HAP-1 (cell line): ENCODE measurements at places on chromosomes 1 and 21.

DNA sequence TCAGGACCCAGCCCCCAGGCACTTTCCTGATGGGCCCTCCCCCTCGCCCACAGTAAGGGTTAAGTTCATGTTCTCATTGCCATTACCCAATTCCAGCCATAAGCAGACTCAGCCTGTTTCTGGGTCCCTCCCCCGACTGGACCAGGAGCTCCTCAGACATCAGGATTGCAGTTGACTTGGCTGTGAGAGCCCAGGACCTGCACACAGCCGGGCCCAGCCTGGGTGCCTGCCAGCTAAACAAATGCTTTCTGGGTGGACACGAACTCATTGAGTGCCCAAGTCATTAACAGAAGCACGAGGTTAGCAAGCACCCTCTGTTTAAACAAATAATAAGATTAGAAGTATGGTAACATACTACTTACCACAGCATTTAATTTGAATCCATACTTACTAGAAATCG, 147.9 kb upstream of the POU3F1 start:
- DNase-seq: no peak

DNA sequence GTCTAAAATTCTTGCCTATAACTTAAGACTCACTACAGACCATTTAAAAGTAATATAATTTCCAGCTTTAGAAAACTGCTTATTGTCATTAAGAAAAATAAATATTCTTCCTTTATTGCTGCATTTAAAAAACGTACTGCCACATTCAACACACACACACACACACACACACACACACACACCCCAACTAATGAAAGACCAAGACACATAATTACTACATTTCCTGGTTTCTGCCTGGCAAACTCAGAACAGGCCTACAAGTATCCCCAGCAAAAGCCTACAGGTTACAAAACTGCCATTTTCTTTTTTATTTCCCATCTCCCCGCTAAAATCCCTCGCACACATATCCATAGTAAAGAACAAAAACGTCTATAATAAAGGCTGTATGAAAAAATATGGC, 1.5 kb downstream of the DENND2C start:
- no peak for DNase-seq

DNA sequence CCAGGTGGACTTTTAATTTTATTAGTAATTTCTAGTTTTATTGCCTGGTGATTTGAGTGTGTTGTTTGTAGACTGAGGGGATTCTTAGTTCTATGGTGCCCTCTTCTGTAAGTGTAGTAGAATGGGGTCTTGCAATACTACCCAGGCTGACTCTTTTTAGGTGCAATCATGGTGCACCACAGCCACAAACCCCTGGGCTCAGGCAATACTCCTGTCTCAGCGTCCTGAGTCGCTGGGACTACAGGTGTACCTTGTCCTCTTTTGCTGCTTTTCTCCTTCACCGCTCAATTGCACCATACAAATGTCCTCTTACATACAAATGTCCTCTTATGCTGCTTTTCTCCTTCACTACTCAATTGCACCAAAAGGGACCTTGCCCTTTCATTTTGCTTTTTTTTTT, 43.1 kb downstream of the SCP2 start:
- DNase-seq: no peak

GRCh38 chr1:24575905-24576587, 20.2 kb downstream of the NCMAP start:
- no peak for DNase-seq

- DNase-seq: peak; percentile 52
These were observed 1.1 kb downstream of the ADGRL2 start for GRCh38 chr1:81801651-81802456.

DNA sequence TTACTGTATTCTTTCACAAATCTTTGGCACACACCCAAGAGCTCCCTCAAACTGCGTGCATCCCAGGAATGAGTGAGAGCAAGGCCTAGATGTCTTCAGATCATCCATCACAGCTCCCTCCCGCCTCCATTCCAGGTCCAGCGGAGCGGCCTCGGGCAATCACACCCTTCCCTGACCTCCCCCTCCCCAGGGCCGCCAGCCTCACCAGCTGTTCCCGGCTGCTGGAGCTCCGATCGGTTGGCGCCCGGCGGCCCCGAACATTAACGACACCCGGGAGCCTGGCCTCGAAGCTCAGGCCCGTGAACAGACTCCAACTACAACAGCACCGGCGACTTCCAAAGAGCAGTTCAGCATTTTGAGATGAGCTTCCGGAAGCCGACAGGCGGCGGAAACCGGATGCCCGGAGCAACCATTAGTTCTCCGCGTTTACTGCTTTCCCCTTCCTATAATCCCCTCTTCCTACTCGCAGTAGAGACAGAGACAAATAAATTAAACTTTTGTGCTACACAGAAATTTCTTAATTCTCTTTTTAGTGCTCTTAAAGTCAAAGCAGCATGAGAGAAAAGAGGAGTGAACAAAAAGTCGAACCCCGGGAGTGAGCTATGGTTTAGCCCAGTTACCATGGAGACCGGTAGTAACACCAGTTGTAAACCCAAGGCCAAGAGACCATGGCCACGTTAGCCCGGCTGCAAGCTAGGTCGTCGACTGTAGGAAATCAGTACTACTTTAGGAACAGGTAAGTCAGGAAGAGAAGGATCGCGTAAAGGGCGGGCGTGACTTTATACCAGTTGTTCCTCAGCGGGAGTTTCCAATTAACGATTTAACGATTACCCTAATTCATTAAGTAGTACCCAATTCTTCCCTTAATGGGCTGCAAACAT, at the start of the genes GPATCH2 and SPATA17:
Gene GPATCH2, minus strand, starts transcription at position 380 of the 881 bp plus-strand sequence. Its CDS starts 119 bp downstream, at position 261.
Gene SPATA17, plus strand, starts transcription at position 634 of the 881 bp plus-strand sequence. Its CDS starts 35 bp downstream, at position 669.
- peak; percentile 82 for DNase-seq

GRCh38 chr1:183275322-183275721, 89.3 kb downstream of the LAMC2 start:
- no peak for DNase-seq

- peak; percentile 66 for DNase-seq
These were observed 408 bp downstream of the LMO4 start for GRCh38 chr1:87329051-87329525.

DNA sequence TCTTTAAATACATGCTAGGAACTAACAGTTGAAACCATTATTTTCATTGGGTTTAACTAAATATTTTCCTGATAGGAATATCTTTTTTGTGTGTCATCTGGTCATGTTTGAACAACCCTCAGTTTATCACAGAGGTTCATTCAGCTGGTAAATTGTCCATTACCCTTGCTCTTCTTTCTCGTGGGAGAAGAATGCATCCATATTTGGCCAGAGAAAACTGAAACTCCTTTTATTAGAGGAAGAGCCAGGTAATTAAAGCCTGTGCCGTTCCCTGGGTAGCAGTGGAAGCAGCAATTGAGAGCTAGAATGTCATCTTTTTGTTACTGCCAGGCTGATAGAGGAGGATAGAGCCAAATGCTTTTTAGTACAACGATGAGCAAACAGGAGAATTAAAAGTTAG, 587.2 kb upstream of the ZRANB2 start:
- DNase-seq: no peak

GRCh38 chr1:204829133-204829825, 41.4 kb upstream of the NFASC start:
- no peak for DNase-seq

DNA sequence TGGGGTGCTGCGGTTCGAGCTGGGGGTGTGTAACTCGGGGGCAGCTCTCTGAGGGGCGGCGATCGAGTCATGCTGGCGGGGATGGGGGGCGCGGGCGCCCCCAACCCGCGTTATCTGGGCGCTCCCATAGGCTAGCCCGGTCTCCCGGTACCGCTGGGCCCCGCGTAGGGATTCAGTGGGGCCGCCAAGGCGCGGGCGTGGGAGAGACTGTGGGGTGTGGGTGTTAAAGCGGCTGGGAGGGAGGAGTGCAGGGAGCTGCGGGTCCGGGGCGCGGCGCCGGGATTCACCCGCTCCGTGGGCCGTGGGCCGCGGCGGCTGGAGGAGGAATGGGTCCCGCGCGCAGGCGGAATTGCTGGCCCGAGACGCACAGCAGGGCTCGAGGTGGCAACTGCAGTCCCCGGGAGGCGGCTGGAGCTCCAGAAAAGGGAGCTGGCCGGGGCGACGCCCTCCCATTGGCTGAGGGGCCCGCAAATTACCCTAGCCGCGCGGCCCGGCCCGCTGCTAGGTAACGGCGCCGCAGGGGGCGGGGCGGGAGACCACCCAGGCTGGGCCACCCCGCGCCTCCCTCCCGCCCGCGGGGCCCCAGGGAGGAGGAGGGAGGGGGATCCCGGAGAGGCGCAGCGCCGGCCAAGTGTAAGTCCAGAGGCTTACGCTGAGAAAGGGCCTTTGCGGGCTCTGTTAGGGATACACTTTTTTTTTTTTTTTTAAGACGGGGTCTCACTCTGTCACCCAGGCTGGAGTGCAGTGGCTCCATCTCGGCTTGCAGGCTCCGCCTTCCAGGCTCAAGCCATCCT, at the start of gene PTCH2:
Gene PTCH2, minus strand, starts transcription at position 392 of the 794 bp plus-strand sequence. Its CDS starts 321 bp downstream, at position 71.
- DNase-seq: peak; percentile 94

- no peak for DNase-seq
These were observed 159.3 kb upstream of the SGIP1 start for GRCh38 chr1:66374561-66375111.

DNA sequence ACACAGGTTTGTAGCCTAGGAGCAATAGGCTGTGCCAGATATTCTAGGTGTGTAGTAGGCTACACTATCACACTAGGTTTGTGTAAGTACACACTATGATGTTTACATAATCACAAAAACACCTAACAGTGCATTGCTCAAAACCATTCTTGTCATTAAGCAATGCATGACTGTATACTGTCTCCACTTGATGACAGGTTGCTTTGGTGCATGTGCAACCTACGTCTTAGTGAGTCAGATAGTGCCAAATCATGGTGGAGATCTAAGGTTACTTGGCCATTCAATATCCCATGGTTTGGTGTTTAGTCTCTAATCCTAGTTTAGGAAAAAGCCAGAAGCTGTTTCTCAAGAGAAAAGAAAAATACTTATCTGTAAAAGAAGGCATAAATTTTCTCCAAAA, 181.1 kb downstream of the KCNK2 start:
- no peak for DNase-seq

DNA sequence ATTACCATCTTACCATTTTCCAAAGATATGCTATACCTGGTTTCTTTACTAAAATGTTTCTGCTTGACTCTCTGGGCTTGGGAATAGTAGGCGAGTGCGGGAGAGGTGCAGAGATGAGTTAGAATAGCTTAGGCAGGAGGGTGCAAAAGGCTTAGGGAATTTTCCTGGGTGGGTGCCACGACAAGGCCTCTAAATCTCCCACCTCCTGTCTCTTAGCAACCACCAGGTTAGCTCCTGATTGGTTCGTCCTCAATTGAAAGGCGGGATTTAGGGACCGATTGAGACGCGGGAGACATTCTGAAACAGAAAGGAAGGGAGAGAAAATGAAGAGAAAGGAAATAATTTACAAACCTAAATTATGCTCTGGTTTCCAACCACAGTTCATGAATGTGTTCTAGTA, 3.1 kb downstream of the ACKR1 start:
- DNase-seq: no peak

DNA sequence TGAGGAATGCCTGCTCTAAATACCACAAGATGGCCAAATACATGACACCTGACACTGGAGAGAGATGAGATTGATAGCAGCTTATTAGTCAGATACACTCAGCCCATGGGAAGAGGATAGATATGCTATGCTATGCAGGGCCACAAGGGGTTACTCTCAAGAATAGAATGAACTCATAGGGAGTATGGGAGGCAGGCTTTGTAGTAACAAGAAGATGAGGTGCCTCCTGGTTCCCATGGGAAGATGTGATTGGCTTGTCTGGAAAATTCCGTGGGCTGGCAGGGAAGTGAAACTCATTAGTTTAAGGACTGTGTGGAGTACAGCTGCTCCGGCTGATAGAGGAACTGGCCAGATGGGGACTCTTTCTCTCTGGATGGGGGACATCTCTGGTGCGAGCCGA, 16.5 kb downstream of the CCDC30 start:
- DNase-seq: peak; percentile 6

- peak; percentile 100 for DNase-seq
These were observed at the start of the genes CLCN6 and MTHFR for GRCh38 chr1:11805422-11806306. CLCN6 (plus strand) TSS chr1:11806191; CDS start chr1:11806263, 72 bp downstream. MTHFR (minus strand) TSS chr1:11805964; CDS start chr1:11803116, 2,848 bp downstream.

GRCh38 chr21:25457411-25457810, 149.9 kb downstream of the MRPL39 start:
- no peak for DNase-seq

DNA sequence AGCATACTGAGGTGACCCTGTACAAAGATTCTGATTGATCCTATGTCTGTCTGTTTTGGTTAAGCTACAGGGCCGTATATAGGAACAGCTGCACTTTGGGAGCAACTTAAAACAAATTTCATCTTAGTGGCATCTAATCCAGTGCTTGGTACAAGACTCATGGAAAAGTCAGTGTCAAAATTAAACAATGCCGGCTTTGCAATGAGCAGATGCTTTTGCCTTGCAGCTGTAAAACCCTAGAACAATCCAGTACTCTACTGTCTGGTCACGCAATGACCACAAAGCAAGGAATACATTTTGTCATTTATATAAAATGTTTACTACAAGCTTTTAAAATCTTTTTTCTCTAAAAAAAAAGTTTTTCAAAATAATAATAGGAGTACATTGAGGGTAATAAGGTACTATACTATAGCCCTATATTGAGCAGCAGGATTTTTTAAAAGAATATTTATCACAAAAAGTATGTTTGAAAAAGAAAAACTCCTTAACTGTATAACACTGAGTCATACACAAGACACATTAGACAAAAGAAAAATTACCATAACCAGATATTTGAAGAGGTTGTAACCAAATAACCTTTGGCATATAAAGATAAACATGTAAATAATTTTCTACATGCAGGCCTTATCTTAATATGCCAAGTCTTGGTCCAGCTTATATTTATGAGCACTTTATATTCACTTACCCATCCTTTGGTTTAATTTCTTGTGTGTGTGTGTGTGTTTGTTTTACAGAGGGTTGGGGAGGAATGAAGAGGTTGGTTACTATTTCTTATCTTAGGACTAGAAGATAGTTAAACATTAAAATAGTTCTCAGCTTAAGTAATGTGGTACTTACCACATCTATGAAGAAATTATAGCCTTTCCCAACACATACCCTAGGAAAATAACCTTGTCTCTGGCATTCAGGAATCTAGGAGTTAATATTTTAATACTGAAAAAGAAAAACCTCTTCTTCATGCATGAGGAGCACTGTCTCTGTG, 262.3 kb downstream of the FAF1 start:
- DNase-seq: no peak

- no peak for DNase-seq
These were observed 42.8 kb upstream of the IFI44L start for GRCh38 chr1:78577257-78578100.

DNA sequence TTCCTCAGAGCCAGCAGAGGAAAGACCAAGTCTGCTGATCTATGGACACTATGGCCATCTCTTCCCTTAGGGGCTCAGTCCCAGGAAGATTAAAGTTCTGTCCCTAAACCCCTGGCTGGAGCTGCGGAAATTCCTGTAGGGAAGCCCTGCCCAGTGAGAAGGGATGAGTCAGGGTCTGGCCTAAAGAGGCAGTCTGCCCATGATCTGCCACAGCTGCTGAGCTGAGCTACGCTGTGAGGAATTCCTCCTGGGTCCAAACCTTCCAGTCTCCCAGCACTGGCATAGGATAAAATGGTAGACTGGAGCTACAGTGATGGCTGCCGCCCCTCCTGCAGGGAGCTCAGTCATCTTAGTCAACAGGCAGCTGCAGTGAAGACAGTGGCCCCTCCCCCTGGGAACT, 213.7 kb downstream of the BRINP2 start:
- no peak for DNase-seq

- DNase-seq: no peak
These were observed 11.8 kb downstream of the CXADR start for GRCh38 chr21:17524635-17525034.

- no peak for DNase-seq
These were observed 1093.2 kb downstream of the ADGRL2 start for GRCh38 chr1:82893712-82894470.

GRCh38 chr1:46062651-46063319, 69.6 kb downstream of the PIK3R3 start:
- no peak for DNase-seq

- no peak for DNase-seq
These were observed 77.5 kb downstream of the SLC45A1 start for GRCh38 chr1:8395433-8395866.
